Activated naive CD4-positive, alpha-beta T cell treated with anti-CD3 and anti-CD28 coated beads, Interleukin-2, amount 50 U/mL, for 16 hours (primary cell): ENCODE measurements at places on chromosomes 3 and 15.

GRCh38 chr3:107845380-107846278 is 245.2 kb downstream of the CD47 start:
- no peak for DNase-seq

GRCh38 chr3:16916840-16917239 is 32.1 kb downstream of the PLCL2 start:
- DNase-seq = no peak

GRCh38 chr3:186283651-186284348 is 78.2 kb downstream of the DGKG start:
- no peak for DNase-seq

GRCh38 chr3:162353414-162353813 is 856.8 kb downstream of the OTOL1 start:
- no peak for DNase-seq

DNA sequence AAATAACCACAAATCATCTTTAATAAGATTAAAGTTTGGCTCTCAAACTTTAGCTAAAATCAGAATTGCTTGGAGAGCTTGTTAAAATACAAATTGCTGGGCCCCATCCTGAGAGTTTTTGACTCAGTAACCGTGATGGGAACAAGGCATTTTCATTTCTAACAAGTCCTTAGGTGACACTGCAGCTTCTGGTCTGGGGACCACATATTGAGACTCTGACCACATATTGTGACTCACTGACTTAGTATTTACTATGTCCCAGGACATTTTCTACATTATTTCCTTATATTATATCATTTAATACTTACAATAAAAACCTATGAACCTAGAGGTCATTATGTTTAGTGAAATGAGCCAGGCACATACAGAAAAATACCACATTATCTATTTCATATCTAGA is 164.5 kb downstream of the ZMAT3 start:
- DNase-seq = no peak

DNA sequence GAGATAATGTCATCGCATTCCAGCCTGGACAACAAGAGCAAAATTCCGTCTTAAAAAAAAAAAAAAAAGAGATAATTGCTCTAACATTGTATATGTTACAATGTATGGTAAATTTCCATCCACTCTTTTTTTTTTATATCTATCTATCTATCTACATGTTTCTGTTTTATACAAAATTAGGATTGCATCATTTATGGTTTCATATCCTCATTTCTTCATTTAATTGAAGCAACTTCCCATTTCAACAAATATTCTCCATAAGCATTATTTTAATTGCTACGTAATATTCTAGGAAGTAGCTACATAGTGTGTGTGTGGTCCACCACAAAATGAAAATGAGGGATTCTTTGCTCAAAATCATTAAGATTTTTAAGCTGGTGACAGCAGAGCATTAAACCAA is 18.4 kb downstream of the RBP1 start:
- no peak for DNase-seq

- peak; percentile 60 for DNase-seq
These were observed 757 bp upstream of the DIPK2A start for GRCh38 chr3:143970773-143971358.

GRCh38 chr3:46456118-46456517 is 8.6 kb downstream of the LTF start:
- no peak for DNase-seq

DNA sequence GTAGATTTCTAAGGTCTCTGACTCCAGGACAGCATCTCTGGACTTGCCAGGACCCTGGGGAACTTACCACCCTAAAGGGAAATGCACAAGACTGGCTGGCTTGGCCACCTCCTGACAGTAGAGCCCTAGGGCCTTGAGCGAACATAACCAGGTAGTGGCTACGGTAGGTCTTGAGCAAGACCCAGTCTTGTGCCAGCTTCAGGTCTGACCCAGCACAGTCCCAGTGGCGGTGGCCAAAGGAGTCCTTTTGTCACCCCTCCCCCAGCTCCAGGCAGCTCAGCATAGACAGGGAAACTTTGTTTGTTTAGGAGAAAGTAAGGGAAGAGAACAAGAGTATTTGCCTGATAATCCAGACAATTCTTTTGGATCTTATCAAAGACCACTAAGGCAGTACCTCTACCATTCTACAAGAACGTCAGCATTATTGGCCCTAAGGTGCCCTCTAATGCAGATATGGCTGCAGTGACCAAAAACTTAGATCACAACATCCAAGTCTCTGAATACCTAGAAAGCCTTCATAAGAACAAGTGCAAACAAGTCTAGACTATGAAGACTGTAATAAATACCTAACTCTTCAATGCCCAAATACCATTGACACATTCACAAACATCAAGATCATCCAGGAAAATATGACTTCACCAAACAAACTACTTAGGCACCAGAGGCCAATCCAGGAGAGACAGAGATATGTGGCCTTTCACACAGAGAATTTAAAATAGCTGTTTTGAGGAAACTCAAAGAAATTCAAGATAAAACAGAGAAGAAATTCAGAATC is 38.7 kb upstream of the FBN1 start:
- DNase-seq = no peak

- DNase-seq = no peak
These were observed 15.9 kb upstream of the CHST2 start for GRCh38 chr3:143103652-143104051.

- DNase-seq = peak; percentile 55
These were observed 44.5 kb downstream of the OXNAD1 start for GRCh38 chr3:16309558-16309957.

DNA sequence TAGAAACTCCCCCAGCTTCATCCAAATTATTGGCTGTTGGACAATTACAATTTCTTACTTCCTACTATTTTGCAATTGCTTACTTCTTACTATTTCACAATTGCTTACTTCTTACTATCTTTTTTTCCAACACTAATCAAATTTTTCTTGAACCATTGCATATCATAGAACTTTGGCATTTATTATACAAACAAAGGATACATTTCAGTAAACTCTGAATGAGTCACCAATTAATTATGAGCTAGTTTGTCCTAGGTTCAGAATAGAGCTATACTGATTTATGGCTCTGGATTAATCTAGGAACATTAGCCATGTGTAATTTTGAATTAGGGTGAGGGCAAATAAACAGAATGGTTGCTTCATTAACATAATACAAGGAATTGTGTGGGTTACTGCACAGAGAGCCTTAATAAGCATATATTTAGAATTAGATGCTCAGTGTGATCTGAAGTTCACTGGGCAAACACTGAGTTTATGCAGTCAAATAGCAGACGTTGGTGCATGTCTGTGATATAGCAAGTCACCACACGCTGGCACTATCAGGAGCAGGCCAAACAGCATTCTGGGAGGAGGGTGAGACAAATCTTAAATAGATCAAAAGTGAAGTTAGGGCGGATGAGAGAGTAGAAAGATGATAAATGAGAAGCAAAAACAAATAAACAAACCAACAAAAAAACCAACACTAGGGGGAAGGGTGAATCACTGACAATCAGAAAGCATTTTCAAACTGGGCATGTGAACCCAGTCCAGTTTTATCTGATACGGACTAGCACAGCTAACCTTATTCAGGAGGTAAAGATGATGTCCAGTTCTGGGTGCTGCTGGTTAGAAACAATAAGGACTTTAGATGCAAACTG is 21.5 kb downstream of the GABRR3 start:
- no peak for DNase-seq

- no peak for DNase-seq
These were observed 30.2 kb downstream of the IFT80 start for GRCh38 chr3:160368804-160369203.

GRCh38 chr3:161156936-161157335 is 51.8 kb upstream of the B3GALNT1 start:
- DNase-seq = no peak

DNA sequence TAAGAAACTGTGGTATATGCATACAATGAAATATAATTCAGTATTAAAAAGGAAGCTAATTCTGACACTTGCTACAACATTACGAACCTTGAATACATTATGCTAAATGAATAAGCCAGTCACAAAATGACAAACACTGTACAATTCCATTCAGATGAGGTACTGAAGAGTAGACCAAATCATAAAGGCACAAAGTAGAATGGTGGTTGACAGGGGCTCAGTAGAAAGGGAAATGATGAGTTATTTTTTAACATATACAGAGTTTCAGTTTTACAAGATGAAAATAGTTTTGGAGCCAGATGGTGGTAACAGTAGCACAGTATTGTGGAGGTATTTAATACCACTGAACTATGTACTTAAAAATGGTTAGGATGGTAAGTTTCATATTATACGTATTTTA is 254.6 kb upstream of the RBMS3 start:
- no peak for DNase-seq
